ENCODE measurements at places on chromosomes 2 and 18. TPM values are rescaled to one million over a fixed set of nuclear protein-coding genes. Genes with fewer than 3 reads are reported as not detected.
A peak's percentile ranks its signal among the peaks of the same experiment; 100 is the strongest.

DNA sequence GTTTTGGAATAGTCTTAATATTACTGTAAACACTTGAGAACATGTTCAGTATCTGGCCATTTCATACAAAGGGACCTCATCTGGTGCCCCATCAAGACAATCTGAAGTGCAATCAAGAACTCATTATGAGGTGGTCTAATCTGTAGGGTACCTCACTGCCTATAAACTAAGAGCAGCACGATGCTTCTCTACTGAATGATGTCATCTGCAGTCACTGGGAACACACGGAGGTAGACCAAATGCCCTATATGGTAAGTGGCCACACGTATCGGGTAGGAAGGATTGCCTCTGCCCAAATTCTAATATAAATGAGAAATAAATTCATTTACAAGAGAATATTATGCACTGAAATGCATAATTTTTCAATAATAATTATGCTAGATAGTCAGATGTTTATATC is 90.4 kb downstream of the SLC8A1 start:
- no peak for DNase-seq

Gene MC2R
- total RNA-seq, result not detected

DNA sequence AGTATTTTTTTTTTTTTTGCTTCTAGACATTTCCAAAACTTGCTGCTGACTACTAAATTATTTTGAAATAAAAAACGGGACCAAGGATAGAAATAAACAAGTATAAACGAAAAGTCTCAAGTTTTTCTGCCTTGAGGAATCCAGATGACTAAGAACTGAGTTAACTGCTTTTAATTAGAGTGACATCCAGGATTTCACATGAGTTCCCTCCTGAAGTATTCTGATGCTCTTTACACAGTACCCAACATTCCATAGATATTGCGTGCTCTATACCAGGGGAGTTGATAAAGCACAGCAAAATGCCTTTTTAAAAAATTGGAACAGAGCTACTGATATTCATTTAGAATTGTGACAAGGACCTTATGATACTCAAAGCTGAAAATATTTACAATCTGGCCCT is 618.0 kb downstream of the CCDC85A start:
- peak; percentile 49 for DNase-seq

DNA sequence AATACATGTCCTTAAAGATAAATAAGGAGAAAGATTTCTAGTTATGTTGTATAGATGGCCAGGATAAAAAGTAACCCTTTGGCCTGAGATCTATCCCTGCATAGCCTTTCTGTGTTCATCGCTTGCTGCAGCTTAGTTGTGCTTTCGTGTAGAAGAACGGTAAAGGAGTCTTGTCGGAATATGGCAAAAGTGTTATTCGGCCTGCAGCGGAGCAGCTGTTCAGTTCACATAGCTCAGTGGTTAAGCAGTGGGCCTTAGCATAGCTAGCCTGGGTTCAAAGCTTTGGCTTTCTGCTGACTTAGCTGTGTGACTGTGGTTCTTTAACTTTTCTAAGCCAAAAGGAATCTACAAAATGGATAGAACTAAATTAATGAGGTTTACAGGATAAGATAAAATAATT is 55.4 kb downstream of the MALT1 start:
- no peak for DNase-seq

- DNase-seq, result no peak
Observed at GRCh38 chr18:11901826-11902438, 6.2 kb downstream of the MPPE1 start.

Gene ABHD1
- total RNA-seq, result 0.36 TPM

DNA sequence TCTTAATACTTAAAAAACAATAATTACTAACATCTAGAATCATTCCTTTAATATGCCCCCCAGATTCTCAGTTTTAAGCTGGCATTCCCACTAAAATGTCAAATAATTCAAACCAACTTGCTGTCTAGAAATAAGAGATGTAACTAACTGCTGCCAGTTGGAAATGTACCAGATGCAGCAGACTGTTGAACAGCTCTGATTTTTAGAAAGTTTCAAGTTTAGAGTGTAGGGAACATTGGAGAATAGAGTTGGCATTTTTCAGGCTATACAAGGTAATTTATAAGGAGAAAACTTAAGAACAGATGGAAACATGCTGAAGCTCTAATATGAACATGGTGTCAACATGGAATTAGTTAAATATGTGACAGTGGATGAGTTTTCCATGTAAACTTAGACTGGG is 101.4 kb downstream of the PTRHD1 start:
- DNase-seq, result no peak

GRCh38 chr2:237466211-237466610 is 20.8 kb upstream of the MLPH start:
- no peak for DNase-seq

GRCh38 chr2:123093199-123093598 is 931.9 kb upstream of the CNTNAP5 start:
- DNase-seq, result peak; percentile 72

Gene CNPPD1
- 44.0 TPM for total RNA-seq

DNA sequence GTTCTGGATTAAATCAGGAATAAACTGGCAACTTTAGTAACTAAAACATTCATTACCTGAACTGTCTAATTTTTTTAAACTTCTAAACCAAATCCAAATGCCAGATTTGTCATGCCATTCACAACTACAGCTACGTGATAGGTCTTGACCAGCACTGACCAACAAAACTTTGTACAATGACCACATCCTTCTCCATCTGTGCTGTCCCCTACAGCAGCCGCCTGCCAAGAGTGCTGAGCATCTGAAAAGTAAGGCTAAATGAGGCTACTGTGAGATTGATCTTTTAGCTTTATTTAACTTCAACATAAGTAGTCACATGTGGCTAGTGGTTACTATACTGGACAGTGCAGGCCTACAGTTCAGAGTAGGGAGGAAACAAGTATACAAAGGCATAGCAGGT is 7.6 kb downstream of the FAM168B start:
- no peak for DNase-seq

GRCh38 chr2:238717084-238717483 is 130.8 kb upstream of the TWIST2 start:
- no peak for DNase-seq

Gene UPP2
- total RNA-seq, result not detected

DNA sequence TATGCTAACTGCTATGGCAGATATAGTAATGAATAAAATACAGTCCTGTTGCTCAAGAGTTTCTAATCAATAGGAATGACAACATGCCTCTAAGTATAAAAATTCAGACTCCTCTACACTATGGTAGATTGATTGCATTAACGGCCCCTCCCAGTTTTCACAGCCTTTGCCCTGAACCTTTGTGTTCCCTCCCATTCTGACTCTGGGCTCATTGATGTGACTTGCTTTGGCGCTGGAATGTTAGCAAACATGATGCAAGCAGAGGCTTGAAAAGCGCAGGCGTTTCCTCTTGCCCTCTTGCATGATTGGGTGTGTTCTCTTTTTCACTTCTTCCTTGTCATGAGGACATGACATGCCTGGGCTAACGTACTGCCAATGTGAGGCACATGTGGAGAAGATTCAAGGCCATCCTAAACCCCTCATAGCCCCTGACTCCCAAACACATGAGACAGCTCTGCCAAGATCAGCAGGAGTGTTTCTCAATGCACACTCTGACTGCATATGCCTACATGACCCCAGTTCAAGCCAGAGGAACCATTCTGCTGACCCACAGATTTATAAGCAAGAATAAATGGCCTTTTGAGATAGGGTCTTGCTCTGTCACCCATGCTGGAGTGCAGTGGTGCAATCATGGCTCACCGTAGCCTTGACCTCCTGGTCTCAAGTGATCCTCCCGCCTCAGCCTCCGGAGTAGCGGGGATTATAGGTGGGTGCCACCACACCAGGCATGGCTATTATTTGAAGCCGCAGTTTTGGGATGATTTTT is 49.7 kb upstream of the CD28 start:
- DNase-seq, result no peak

GRCh38 chr18:45085916-45086624 is 405.4 kb downstream of the SETBP1 start:
- DNase-seq, result no peak
